ENCODE measurements at places on chromosomes 4 and X.

- DNase-seq: peak; percentile 60
These were observed 19.9 kb upstream of the MXD4 start for GRCh38 chr4:2281575-2282343.

- DNase-seq: no peak
These were observed 4.5 kb downstream of the G6PD start for GRCh38 chrX:154541896-154542722.

- DNase-seq: peak; percentile 67
These were observed 10.9 kb upstream of the CLTRN start for GRCh38 chrX:15675490-15675921.

GRCh38 chrX:29318012-29318411, 730.8 kb downstream of the IL1RAPL1 start:
- DNase-seq: no peak

DNA sequence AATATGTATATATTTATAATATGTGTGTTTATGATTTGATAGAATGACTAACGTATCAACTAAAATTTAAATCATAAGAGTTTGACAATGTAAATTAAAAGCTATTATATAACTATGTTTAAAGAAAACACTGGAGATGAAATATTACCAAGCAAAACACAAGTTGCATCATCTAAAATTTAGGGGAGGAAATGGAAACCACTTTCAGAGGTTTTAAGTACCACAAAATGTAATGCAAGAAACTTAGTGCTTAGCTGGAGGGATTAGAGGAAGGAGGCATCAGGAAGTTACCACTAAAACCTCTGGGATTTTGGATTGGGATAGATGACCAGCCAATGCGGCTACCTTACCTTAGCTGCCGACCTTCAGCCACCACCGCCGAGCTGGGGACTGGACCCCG, 1192.1 kb upstream of the PRKX start:
- no peak for DNase-seq

GRCh38 chrX:8743126-8743732, 11.3 kb upstream of the ANOS1 start:
- DNase-seq: peak; percentile 58

Data from activated T-cell treated with anti-CD3 and anti-CD28 coated beads for 1 hour (primary cell).